HepG2 (cell line): ENCODE measurements at places on chromosomes 12 and 14. TPM values are rescaled to one million over a fixed set of nuclear protein-coding genes. Genes with fewer than 3 reads are reported as not detected.

DNA sequence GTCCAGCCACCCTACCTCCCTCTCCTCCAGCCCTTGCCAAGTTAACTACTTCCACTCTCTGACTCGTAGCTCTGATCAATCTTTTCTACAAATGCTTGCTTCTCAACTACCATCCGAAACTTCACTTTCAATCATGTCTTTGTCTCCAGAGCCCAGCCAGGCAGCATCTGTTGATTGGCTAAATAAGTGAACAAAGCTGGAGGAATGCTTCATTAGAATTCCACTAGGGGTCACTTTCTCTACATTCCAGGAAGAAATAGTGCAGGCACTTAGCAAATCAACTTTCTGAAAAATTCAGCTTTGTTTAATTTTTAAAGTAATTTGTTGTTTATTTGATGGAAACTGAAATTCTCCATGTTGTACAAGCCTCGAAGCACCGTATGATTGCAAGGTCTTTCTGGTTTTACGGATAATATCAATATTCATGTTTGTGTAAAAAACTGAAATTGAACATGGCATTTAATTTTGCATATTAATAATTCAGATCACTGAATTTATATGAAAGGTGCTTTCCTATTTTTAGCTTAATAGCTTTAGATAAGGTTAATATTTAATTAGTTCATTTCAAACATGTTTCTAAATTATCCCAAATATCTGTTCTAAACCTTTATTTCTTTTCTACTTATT lies 32.4 kb upstream of the HELB start:
- DNase-seq: peak; percentile 40

TSPAN19 gene
- not detected in 2 replicates for polyA plus RNA-seq

DNA sequence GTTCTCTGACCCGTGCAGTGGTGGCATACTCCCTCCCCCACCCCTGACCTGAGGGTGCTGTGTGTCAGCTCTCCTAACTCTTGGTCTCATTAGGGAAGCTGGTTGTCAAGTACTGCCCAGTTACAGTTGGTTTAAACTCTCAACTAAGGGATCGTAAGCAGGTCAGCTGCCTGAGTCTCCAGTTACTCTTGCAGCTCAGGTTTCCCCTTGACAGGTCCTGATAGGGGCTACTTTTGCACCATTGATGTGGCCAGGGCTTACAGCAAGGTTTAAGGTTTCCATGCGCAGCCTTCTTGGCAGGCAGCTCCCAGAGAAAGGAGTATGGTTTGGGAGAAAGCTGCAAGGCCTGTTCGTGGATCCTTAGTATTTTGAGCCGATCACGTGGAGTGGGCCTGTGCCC lies 74.5 kb downstream of the ETV6 start:
- no peak for DNase-seq

GRCh38 chr12:12720672-12721161 lies 3.5 kb downstream of the CDKN1B start:
- no peak for DNase-seq

GPD1 gene
- polyA plus RNA-seq: 3.7 and 7.2 TPM in 2 replicates

CPM gene
- 0.13 TPM in 1 of 2 replicates, not detected in the other for polyA plus RNA-seq

KRT86 gene
- not detected in 2 replicates for polyA plus RNA-seq

DNA sequence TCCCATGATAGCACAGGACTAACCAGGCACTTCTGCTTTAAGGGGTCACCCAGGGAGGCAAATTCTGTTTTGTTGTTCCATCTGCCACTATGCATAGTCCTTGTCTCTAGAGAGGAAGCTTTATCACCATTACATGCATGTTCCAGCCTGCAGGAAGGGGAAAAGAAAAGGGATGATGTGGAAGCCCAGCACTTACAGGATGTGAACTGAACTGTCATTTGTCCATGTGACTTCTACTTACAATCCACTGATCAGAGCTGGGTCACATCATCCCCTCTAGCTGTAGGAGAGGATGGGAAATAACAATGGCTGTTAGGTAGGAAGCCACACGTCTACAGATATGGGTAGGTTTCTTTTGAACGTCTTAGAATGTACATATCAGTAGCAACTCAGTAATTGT lies 203.1 kb downstream of the PTPRO start:
- DNase-seq: no peak

TAS2R46 gene
- 0.16 and 0.22 TPM in 2 replicates for polyA plus RNA-seq

DNA sequence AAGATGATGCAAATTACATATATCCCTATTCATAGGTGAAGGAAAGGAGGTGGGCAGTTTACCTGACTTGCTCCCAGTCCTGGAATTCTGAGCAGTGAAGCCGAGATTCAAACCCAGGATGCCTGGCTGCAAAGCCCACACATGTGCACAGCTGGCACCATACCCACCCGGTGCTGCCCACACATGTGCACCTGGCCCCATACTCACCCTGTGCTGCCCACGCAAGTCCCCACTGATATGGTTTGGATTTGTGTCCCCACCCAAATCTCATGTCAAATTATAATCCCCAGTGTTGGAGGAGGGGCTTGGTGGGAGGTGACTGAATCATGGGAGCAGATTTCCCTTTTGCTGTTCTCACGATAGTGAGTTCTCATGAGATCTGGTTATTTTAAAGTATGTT lies 179.2 kb upstream of the C14orf180 start:
- no peak for DNase-seq

DNA sequence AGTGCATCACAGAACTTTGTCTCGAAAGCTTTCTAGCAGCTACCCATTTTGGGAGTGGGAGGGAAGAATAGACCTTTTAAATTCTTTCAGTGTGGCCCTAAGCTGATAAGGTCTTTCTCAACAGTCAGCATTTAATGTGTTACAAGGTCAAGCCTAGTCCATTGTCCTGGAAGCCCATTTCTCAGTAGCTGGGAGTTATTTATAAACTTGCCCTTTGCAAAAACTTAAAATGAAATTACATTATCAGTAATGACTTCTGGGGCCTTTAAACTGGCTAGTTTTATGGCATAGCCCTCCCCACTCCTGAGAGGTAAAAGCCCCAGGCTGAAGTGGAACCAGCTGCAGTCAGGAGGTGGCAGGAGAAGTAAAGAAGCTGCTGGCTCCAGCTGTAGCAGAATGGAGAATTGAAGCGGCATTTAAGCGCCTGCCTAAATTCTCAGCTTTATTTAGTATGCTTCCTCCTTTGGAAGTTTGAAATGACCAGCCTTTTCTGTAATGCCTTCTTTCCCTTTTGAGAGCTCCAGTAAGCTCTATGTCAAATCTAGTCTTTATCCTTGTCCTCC lies 12.4 kb downstream of the COPZ1 start:
- peak; percentile 55 for DNase-seq

TBX5 gene
- not detected in 2 replicates for polyA plus RNA-seq

DNA sequence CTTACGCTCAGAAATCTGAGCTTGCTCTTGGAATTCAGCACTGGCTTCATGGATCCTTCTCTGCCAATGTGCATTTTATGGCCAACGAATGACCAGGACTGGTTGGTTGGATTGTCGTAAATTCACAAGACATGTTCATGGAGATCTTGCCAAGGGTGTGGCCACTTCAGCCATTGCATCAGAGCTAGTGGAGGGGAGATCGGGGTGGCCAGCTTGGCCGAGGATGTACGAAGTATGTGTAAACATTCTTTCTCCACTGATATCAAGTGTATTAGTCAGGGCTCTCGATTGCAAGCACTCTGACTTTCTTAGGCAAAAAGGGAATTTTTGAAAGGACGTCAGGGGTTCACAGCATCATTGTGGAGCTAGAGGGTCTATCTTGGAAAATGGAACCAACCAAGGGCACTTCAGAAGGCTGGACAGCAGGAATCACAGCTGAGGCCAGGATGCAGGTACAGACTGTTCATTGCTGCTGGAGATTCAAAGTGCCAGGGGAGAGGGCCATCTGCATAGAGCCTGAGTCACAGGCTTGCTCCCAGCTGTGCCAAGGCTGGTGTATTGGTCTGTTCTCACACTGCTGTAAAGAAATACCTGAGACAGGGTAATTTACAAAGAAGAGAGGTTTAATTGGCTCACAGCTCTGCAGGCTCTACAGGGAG lies 32.9 kb upstream of the ADGRD1 start:
- no peak for DNase-seq

DNA sequence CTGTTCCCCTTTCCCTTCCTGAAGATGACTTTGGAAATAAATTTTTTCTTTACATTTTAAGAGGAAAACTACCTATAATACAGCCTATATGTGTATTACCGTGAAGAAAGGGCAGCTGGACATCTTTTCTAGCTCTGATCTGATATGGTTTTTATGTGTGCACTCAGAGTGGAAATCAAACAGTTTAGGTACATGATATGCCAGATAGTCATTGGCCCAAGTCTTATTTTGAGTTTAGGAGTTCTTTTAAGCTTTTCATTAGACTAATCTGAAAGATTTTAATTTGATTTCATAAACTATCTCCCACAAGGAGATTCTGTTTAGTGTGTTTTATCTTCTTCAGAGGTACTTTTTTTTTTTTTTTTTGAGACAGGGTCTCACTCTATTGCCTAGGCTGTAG lies 48.8 kb downstream of the KIAA0586 start:
- no peak for DNase-seq

DNA sequence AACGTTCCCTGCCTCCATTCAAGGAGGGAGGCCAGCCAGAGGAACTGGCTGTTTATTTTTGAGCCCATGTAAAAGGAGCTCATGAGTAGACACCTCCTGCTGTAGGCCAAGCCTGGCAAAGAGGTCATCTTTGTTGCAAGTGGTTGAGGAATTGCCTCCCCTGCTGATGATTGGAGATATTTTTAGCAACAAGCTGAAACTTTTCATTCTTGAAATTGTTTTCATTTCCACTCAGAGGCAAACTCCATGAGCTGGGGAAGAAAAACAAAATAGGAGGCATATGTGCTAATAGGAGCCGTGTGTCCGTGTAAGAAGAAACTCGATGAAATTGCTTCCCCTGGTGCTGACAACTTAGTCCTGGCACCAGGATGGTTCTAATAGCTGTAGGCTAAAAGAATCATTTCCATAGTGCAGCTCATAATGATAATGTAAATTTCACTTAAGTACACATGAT lies 440.1 kb upstream of the FAR2 start:
- DNase-seq: no peak

DNA sequence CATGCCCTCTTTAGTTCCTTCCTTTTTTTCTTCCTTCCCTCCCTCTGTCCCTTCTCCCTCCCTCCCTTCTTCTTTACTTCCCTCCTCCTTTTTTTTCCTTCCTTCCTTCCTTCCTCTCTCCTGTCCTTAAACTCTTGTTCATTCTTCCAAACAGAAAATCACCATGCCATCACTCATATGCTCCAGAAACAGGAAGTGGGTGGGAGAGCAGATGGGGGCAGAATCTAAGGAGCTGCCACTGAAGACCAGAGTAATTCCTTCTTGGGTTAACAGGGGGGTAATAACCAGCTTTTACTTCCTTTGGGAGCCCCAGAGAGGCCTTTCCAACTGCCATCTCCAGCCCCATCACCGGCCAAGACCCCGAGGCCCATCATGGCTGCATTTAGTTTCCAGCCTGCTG lies 51.2 kb downstream of the SVOP start:
- DNase-seq: no peak

TOMM20L gene
- not detected in 2 replicates for polyA plus RNA-seq

GRCh38 chr12:6229224-6230218 lies 29.3 kb downstream of the CD9 start:
- DNase-seq: peak; percentile 32

GRCh38 chr12:9244894-9245293 lies 36.7 kb upstream of the PZP start:
- peak; percentile 1 for DNase-seq

PPP1R36 gene
- polyA plus RNA-seq: 0.14 and 0.17 TPM in 2 replicates
